ENCODE measurements at places on chromosomes 6 and 20.

GRCh38 chr6:81999826-82000225 lies 247.3 kb upstream of the TENT5A start:
- no peak for DNase-seq

- DNase-seq, result no peak
Measured at GRCh38 chr6:52731719-52732118, 31.6 kb downstream of the GSTA2 start.

GRCh38 chr6:55495277-55495676 lies 83.7 kb downstream of the HMGCLL1 start:
- DNase-seq, result no peak

DNA sequence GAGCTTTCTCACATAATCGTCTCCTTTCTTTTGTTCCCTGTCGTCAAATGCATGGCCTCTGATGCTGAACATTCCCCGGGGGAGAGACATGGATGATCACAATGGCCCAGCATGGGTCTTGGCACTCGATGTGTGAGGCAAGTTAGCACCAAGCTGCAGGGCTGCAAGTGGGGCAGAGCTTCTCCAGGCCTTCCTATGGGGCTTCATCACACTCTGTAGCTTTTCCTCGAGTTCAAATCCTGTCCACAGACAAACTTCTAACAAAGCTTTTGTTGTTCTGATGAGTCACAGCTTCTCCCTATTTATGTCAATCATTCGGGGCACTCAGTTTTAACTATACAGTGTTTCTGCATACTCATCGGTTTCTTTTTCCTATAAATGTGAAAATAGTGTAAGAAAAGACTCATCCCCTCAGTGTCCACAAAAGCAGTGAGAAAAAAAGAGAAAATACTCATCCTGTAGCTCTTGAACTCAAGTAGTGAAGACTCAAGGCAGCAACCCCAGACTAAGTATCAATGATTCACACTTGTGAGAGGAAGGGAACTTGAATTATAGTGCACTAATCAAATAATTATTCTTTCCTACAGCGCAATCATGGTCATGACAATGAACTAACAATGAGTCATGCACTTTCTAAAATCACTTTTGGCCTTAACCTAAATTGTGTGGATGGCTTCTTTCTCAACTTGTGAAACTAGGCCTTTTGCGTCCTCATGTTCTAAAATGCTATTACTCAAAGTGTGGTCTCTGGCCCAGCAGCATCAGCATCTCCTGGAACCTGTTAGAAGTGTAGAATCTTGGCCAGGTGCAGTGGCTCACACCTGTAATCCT lies 68.4 kb upstream of the NOX3 start:
- no peak for DNase-seq

DNA sequence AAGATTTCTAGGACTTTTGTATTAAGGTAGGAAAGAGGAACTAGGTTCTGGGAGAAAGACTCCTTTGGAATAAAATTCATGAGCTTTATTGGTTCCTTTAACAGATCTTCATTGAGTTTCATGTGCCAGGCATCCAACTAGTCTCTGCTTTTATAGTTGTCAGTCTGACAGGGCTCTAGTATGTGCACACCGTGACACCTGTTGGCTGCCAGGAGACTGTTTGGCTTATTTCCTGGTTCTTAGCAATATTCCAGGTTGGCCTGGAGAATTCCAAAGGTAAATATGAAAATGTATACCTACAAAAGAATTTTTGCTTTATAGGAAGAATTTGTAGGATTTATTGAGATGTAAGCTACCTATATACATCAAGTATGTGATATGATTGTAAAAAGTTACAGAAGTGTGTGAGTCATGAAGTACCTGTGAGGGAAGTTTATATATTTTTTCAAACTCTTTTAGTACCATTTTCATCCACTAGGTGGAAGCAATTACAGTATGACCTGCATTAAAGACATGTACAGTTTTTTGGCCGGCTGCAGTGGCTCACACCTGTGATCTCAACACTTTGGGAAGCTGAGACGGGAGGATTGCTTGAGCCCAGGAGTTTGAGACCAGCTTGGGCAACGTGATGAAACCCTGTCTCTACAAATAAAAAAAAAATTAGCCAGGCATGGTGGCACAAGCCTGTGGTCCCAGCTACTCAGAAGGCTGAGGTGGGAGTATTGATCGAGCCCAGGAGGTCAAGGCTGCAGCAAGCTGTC lies 35.2 kb downstream of the NDUFAF5 start:
- DNase-seq, result no peak

DNA sequence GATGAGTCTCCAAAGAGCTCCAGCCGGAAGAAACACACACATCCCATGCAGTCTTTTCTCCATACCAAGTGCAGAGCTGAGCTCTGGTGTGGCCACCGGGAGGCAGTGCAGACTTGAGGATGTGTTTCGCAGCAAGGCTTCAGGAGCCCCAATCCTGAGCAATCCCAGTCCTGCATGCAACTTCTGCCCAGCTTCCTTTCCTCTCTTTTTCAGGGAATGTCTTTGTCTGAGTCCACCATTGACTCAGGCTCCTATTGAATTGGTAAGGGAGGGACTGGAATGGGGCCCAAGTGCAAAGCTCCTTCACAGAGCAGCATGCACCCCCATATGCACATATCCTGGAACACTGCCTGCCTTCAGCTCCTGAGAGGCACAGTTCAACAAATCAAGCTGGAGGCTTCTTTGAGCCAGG lies 50.5 kb upstream of the ASIP start:
- DNase-seq, result no peak

- DNase-seq, result no peak
Measured at GRCh38 chr20:11136691-11137090, 462.9 kb upstream of the JAG1 start.

DNA sequence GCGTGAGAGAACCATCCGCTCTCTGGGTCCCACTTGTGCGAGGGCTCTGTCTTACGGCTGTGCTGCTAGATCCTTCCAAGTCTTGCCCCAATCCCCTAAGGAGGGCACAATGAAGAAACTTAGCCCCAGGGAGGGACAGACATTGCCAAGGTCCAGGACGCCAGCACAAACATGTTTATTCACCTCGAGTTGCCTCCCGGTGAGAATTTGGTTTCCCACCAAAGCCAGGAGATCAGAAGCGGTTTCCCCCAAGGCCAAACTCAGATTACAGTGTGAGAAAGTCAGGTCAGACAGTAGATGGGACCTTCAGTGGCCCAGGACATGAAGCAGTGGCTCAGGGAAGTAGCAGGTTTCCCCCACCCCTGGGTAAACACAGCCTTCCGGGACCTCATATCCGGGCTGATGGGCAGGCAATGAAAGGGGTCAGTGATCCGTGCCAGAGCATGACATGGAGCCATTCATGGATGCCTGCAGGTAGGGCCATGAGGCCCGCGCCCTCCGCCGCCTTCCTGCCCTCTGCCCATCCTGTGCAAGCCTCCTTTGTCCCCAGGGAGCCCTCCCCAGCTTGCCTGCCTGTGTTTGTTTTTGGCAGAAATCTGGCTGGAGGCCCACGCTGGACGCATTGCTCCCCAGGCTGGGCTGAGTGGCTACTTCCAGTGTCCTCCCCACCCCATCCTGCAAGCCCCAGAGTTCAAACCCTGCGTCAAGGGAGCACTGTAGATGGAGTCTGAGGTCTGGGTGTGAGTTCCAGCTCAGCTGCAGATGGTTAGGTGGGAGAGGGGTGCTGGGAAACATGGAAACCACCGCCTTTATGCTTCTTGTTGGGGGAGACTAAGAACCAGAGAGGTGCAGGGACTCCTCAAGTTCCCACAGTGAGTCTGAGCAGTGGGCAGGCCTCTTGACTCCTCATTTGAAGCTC lies 2.0 kb downstream of the BPIFB2 start:
- no peak for DNase-seq
